ENCODE measurements at places on chromosomes 12 and 14.

- DNase-seq: peak; percentile 79
These were observed 117.2 kb downstream of the GRIN2B start for GRCh38 chr12:13864081-13864673.

DNA sequence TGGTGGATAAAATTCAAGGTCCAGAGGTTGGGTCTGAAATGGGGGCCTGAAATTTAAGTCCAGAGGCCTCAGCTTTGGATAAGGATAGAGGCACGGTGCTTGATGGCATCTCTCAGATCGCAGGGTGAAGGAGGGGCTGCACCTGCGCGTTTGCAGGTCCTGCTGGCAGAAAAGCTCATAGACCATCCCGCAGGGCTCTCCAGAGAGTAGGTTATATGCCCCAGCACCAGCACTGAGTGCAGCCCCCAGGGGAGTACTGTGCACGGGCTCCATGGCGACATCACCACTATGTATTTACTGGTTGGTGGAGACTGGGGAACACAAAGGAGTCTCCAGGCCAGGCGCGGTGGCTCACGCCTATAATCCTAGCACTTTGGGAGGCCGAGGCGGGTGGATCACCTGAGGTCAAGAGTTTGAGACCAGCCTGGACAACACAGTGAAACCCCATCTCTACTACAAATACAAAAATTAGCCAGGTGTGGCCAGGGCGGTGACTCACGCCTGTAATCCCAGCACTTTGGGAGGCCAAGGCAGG lies 4.3 kb upstream of the CD63 start:
- no peak for DNase-seq

DNA sequence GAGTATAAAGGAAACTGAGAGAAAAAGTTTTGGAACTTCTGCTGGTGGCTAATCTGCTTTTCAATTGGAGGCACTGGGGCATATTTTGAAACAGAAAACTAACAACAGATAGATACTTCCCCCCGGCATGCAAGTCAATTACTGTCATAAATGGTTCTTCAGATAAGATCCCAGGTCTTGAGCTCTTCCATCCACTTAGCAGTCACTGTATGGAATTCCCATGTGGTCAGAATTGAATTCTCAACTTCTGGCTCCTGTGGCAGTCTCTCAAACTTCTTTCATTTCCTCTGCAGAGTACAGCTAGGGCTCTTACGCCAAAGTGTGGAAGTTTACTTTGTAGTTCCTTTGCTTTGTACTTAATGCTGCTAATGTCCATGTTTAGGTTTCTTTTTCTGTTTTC lies 452.2 kb downstream of the IPO8 start:
- no peak for DNase-seq

DNA sequence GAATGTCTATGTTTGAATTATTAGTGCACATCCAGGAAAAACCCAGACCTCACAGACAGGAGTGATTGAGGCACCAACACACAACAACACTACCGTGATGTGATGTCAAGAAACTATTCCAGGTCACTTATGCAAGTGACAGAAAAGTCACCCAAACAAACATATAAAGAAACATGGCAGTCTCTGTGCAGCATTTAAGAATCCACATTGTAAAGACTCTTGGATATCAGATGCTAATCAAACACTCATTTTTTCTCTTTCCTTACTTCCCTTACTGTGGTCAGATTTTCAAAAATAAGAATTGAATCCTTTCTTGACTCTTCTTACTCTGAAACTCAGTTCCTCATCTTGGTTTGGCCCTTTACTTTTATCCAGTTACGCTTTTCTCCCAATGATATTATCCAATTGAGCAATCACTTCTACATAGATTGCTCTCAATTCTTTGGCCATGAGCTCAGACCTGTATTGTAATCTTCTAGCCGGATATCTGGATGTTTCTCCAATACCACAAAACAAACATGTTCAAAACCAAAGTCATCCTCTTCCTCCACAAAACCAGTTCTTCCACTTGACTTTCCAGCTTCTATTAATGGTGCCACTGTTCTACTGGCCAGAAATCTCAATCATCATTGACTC lies 115.4 kb downstream of the DUSP6 start:
- no peak for DNase-seq

DNA sequence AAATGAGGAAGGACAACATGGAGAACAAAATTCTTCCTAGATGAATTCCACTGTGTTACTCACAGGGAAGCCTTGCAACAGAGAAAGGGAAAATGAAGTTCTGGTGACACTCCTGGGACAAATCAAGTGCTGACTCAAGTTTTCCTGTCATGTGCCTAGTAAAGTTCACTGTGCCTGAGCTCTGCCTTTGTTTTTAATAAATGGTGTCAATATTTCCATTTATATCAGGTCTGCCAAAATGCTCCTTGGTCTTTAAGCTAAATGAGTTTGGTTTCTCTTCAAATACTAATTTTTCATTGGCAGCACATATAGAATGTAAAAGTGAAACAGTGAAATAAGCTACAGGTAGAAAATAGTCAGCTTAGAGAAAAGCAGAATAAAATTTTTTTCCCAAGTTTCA lies 33.0 kb downstream of the HIGD1C start:
- peak; percentile 16 for DNase-seq

- no peak for DNase-seq
These were observed 8.7 kb downstream of the DRAM1 start for GRCh38 chr12:101885912-101886561.

DNA sequence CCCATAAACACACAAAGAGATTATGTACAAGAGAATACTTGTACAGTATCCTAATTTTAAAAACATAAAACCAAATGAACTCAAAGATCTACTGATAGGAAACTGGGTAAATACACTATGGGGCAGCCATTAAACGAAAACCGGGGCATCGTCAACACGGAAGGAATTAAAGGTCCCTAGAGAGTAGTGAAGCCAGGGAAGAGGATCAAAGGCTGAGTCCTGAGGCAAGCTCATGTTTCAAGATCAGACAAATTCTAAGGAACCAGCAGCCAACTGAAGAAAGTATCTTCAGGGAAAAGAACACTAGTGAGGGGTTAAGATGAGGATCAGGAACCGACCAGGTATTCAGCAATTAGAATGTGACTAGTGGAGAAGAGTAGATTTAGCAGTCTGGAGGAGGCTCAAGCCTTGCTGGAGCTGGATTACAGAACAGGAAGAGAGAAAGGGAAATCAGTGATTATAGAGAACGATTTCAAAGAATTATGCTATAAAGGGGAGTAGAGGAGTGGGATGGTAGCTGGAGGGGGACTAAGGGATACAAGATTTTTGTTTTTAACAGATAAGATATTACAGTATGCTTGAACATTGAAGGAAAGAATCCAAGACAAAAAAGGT lies 23.7 kb downstream of the SEL1L start:
- DNase-seq: no peak

GRCh38 chr14:24785698-24786097 lies 151.7 kb upstream of the GZMB start:
- DNase-seq: no peak

- DNase-seq: no peak
These were observed 70.5 kb downstream of the ANKS1B start for GRCh38 chr12:99914206-99914605.

DNA sequence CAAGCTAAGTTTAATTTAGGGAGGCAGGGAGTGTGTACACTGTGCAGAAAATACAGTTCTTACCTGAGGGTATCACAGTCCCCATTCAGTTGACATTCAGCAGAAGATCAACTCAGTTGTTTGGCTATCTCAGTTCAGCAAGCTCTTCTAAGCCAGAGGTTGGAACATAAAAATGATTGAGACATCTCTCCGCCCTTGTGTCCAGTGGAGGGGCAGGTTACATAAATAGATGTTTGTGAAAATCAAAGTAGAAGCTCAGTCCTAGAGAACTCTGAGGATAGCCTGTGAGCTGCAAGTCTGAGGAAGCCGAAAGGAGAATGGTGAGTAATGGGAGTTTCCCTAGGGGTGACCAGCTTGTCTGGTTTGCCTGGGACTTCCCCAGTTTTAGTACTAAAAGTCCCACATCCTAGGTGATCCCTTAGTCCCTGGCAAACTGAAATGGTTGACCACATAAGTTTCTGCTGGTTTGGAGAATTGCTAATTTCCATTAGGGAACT lies 251.4 kb upstream of the ATP2B1 start:
- DNase-seq: no peak

DNA sequence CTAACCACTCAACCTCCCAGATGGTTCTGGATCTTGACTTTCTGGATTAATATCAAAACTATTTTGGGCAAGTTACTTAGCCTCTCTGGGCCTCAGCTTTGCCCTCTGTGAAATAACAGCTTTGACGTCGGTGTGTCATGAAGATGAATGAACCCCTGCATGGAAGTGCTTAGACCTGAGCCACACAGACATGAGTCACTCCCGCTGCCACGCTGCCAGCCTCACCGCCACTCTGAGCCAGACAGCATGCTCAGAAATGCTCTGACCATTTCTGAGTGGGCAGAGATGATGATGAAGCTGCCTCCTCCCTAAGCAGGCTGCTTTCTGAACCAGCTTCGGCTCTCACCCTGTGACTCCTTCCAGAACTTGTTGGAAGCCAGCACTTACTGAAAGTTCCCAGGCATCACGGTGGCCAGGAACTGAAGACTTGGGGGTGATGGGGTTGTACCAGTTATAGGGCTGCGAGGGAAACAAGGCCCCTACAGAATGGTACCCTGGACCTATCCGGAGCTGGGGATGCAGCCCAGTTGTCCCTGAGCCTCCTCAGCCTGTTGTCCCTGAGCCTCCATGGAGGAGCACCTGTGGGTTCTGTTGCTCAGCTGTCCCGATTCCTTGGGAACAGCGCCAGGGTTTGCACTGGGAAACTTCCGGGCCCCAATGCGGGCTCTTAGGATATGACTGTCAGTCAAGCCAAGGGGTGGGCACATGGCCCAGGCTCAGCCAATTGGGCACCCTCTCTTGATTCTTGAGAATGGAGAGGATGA lies 2.0 kb upstream of the CCDC197 start:
- DNase-seq: no peak

GRCh38 chr12:19499030-19499429 lies 59.7 kb downstream of the AEBP2 start:
- no peak for DNase-seq

GRCh38 chr14:62084020-62084419 lies 321.8 kb downstream of the SNAPC1 start:
- DNase-seq: peak; percentile 44

DNA sequence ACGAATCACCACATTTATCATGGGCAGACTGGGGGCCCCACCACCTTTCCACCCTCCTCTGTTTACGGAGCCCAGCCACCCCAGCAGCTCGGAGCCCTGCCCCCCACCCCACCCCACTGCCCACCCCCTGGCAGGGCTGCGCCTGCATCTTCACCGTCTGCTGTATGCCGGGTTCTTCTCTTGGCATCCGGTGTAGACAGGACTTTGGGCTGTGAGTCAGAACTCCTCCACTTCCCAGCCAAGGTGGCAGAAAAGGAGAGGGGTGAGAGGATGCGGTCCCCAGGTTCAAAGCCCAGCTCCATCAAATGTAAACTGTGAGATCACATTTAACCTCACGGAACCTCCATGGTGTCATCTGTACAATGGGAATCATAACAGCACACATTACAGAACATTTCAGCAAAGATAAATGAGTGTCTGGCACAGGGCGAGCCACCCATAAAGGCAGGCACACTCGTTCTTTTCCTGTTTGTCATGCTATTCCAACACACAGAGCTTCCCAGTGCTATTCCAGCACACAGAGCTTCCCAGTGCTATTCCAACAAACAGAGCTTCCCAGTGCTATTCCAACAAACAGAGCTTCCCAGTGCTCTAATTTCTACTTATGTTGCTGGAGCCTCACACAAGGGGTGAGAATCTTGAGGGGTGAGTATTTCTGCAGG lies 292.7 kb upstream of the RTL1 start:
- no peak for DNase-seq

- no peak for DNase-seq
These were observed 42.3 kb upstream of the CSRP2 start for GRCh38 chr12:76921100-76921471.

GRCh38 chr12:955939-956338 lies 6.4 kb upstream of the RAD52 start:
- DNase-seq: no peak

DNA sequence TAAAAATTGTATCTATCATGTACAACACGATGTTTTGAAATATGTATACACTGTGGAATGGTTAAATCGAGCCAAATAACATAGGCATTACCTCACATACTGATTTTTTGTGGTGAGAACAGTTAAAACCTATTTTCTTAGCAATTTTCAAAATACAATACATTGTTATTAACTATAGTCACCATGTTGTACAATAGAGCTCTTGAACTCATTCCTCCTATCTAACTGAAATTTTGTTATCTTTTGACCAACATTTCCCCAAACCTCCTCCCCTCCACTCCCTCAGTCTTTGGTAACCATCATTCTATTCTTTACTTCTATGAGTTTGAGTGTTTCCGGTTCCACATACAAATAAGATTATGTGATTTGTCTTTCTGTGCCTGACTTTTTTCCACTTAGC lies 6.8 kb upstream of the SLC38A2 start:
- no peak for DNase-seq

DNA sequence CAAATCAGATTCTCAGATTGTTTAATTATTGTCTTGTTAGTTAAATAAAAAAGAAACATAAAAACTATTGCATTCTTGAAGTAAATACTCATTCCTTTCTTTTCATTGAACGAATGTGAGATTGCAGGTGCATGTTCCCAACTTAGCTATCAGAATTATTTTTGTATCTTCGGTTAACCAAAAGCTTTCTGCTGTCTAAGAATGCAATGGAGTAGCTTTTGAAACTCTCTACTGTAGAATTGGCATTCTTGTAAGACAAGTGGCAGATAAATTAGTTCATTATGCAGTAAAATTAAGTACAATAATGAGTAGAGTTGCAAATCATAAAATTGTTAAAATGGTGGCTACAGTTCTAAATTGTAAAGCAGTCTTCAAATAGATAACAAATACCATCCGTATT lies 298.1 kb downstream of the ACSS3 start:
- no peak for DNase-seq

GRCh38 chr14:37411079-37411735 lies 183.8 kb downstream of the FOXA1 start:
- DNase-seq: no peak

DNA sequence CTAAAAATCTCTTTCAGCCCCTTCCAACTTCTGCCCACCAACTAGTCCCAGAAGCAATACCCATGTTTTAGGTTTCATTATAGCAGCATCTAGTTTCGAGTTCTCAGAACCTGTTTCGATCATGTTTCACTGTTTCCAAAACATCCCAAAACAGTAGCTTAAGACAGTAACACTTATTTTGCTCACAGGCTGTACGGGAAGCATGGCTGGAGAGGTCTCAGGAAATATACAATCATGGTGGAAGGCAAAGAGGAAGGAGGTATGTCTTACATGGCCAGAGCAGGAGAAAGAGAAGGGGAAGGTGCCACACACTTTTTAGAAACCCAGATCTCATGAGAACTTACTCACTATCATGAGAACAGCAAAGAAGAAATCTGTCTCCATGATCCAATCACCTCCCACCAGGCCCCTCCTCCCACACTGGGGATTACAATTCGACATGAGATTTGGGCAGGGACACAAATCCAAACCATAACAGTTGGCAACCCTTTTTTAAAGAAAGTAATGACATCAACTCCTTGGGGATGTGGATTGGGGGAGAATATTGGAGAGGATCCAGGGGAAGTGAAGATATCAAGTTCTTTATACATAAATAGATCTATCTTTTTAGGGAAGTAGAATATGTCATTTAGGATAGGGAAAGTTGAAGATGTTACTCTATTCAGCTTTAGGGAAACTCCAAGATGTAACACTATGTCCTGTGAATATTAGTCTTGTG lies 269.9 kb upstream of the PLEKHG7 start:
- DNase-seq: no peak

Data from midbrain (tissue), 1 donor.